Stimulated activated CD4-positive, alpha-beta T cell treated with anti-CD3 and anti-CD28 coated beads, TNF-alpha, amount 100 ng/mL, for 4 hours (primary cell): ENCODE measurements at places on chromosomes 11 and 22.

- no peak for DNase-seq
These were observed 263.2 kb downstream of the BUD13 start for GRCh38 chr11:116509551-116509950.

GRCh38 chr22:42641801-42642413 lies 1.5 kb upstream of the ATP5MGL start:
- DNase-seq: no peak

DNA sequence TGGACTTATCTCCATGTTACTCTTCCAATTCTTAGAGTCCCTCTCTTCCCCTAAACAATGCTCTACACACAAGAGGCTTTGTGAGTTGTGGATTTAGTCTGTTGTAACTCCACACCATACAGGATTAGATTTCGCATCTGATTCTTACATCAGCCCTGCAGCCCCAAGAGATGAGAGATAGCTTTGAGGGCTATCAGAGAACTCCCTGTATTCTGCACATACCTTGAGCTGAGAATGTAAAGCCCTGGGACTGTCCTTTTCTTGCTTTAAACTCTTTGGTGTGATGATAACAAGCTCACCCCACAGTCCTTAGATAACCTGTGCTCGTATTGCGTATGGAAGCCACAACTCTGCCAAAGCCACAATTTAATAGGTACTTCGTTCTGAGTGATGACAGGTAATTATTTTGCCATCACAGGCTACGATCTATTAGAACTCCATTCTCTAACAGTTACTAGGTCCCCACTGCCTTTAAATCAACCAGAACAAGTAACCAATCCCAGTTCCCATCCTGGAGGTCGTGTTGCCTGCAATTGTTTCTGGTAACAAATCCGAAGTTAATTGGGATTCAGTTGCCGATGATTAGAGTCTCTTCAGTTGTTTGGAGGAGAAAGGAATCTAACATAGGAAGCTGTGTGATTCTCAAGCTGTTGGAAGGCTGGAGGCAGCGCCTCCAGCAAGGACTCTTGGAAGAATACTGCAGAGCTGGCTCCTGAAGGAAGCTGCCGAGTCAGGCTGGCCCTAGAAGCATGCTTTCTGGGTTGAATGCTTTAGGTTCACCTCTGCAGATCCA lies 1.3 kb upstream of the PARVG start:
- no peak for DNase-seq

- DNase-seq: peak; percentile 64
These were observed 13.0 kb upstream of the CYB5R3 start for GRCh38 chr22:42661985-42662831.

- DNase-seq: peak; percentile 55
These were observed 295.5 kb downstream of the ETS1 start for GRCh38 chr11:128291835-128292234.

DNA sequence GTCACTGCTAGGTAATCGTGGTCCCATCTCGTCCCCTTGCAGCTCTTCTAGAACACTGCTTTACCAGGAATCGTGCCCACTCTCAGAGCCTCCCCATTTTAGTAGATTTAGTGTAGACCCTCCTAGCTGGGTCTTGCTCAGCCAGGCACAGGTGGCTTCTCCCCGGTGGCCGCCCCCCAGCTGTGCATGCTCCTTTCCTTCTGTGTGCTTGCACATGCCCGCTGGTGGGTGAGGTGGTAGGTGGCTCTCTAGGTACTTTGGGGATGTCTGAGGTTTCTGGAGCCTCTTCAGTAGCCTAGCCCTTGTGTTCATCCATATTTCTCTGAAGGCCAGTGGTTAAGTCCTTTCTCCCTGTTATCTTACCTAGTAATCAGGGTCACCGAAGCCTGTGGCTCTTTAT lies 5.6 kb downstream of the TUB start:
- DNase-seq: no peak

GRCh38 chr22:29780748-29781676 lies 13.8 kb downstream of the UQCR10 start:
- DNase-seq: no peak

- no peak for DNase-seq
These were observed 2.1 kb downstream of the WEE1 start for GRCh38 chr11:9575260-9576240.

GRCh38 chr11:43580735-43581369 lies 99.7 kb upstream of the HSD17B12 start:
- no peak for DNase-seq

GRCh38 chr11:128917144-128917724 lies 25.4 kb downstream of the TP53AIP1 start:
- no peak for DNase-seq

- DNase-seq: no peak
These were observed 70.8 kb downstream of the KCNQ1 start for GRCh38 chr11:2515401-2516275.

- DNase-seq: no peak
These were observed 186.1 kb downstream of the TMEM135 start for GRCh38 chr11:87223816-87224215.

DNA sequence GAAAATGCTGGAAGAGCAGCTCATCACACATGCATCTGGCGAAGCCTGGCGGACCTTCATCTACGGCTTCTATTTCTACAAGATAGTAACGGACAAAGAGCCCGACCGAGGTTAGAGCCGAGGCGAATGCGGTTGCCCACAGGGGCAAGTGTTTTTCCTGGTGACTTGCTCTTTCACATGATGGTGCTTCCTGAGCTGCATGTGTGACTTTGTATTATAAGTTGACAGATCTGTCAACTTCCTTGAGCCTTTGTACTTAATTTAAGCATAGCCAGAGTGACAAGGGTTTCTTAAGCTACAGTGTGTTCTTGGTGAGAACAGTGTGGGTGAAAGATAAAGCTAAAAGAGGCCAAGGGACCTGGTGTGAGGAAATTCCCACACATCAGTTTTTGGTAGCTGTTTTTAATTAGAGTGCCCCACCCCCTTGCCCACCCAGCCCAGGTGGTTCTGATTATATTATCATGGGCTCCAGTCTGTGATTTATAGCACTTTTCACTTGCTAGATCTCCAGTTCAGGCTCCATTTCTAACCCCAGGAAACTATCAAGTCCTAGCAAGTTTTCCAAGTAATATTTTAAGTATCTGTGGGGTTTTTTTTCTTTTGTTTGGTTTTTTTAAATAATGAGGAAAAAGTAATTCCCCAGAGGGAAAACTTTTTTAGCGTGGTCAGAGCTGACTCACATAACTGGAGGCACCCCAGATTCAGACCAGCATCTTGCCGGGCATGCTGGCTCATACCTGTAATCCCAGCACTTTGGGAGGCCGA lies 68.0 kb upstream of the YWHAH start:
- DNase-seq: no peak

DNA sequence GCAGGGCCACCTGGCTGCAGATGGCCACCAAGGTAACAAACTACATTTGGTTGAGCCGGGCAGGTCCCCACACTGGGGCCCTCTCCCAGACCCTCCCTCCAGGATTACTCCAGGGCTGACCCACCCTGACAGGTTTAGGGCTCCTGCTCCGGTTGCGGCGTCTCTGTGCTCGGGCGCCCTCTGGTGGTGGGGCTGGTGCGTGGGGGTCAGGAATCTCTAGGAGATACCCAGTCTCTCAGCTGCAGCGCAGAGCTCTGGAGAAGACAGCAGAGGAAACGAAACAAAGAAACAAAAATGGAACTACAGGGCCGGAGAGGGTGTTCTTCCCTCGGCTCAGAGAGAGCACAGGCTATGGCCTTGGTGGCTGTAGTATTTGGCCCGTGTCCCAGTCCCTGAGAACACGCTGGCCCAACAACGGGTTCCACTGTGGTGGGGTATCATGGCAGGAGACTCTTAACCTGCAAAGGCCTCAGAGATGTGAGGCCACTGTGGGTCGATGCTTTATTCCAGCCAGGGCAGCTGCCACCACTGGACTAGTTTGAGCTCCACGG lies 2.4 kb downstream of the C11orf96 start:
- peak; percentile 42 for DNase-seq

- DNase-seq: no peak
These were observed 16.6 kb upstream of the GNB1L start for GRCh38 chr22:19871023-19871844.

DNA sequence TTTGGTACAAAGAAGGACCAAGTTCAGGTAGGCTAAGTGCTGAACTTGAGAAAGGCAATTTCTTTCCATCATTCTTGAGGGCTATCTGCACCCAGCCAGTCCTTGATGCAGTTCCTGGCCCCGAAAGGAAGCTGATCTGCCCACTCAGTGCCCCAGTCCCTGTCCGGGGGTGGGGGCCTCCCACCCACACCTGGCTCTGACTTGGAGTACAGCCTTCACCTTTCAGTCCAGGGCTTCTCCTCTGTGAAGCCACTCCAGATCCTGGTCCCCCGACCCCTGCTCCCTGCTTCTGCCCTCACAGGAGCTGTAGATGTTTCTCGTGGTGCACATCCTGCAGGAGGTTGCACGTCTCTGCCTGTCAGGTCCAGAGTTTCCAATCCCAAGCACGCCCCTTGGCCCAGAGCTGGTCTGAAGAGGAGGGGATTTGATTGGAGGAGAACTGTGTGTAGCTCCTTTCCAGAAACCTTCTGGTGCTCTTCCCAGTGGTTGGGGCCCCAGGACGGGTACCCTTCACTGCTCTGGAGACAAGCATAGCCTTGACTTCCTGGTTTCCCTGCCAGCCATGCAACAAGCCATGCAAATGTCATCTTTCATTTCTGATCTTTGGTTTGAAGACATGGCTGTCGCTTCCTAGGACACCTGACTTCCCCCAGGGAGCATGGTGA lies 75.3 kb downstream of the BCR start:
- DNase-seq: no peak

DNA sequence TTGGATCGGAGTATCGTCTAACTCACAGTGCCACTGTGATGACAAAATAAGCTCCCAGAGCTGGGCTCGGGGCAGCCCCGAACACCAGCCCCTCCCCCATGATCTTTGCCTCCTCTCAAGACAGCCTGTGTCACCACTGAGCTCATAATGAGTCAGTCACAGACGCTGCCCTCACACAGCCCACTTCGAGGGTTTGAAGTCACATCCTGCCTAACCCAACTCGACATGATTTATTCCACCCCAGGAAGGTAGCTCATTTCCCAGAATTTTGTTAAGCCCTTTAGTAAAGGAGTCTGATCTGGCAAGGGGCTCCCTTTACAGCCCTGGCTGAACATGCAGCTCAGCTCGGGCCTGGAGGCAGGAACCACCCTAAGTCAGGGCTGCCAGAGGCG lies 22.8 kb downstream of the MYH9 start:
- peak; percentile 82 for DNase-seq

DNA sequence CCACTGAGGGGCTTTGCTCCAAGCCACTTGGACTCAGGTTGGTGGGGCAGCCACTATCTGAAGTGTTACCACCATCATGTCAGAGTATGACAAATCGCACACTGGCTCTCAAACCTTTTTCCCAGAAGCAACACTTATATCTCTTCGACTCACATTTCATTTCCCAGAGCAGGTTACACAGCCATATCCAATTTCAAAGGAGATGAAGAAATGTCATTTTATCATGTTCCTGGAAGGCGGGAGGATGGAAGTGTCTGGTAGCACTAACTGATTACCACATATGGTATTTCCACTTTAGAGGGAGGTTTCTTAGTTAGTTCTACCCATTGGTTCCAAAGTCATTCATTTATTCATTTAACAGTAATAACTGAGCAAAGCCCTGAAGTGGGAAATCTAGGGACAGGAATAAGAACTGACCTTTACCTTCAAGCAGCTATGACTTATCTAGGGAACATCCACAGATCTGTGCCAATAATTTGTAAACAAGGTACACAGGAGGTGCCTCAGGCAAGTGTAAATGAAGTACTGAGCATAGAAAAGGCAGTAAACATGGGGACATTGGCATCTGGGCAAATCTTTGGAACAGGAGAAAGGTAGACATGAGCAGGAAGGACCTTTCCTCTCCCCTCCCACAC lies 54.9 kb upstream of the LRRC55 start:
- DNase-seq: no peak

DNA sequence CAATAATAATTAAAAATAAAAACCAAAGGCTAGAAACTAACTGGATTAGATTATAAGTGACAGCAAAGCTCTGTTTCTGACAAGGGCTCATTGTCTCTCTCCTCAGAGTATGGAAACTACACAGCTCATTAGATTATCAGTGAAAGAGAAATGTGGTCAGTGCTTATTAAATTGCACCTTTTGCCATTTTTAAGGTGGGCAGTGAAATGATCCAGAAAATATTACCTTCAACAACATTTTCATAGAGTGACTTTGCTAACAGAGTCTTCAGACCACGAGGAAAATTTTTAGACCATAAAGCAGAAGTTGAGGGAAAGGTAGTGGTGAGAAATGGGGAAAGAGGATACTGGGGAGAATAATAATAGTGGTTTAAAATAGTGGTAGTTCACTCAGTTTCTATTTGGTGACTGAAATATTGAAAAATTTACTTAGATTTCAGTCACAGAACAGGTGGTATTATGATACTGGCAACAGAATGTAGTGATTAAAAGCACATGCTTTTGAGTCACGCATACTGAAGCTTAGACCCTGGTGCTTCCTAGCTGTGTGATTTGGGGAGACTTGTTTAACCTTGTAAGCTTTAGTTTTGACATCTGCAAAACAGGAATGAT lies 684.0 kb upstream of the CCDC90B start:
- no peak for DNase-seq

- DNase-seq: no peak
These were observed 78.2 kb downstream of the TMPRSS5 start for GRCh38 chr11:113627946-113628345.

GRCh38 chr11:111445586-111445985 lies 66.5 kb upstream of the POU2AF1 start:
- no peak for DNase-seq

GRCh38 chr11:46896719-46897406 lies 21.5 kb downstream of the LRP4 start:
- DNase-seq: no peak

- no peak for DNase-seq
These were observed 5.9 kb downstream of the OOSP1 start for GRCh38 chr11:59943997-59944714.

DNA sequence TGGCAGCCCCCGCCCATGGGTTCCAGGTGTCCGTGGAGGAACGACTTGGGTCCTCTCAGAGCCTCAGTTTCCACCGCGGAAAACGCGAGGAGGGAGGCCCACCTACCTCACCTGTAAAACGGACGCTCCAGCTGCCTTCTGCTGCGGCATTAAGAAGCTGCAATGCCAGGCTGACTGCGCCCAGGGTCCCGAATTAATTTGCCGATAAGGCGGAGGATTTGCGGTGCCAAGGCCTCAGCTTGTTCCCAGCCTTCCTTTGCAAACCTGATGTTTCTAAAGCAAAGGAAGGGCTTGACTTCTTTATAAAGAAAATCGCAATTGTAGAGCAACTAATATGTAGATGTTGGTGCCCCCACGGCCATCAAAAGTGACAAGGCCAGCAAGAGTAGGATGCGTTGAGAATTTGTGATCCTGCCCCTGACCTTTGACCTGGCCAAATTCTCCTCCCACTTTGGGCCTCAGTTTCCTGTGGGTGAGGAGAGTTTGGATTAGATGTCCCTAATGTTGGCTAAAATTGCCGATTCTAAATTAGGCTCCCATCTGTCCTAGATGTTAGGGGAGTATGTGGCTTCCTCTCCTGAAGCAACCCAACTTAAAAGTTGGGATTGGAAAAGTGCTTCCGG lies 849 bp upstream of the TCF20 start:
- no peak for DNase-seq

- DNase-seq: no peak
These were observed 42.6 kb upstream of the EED start for GRCh38 chr11:86202013-86202336.
